ENCODE measurements at places on chromosomes 6 and 20.

- no peak for DNase-seq
These were observed 271.6 kb downstream of the FARS2 start for GRCh38 chr6:5532941-5533340.

GRCh38 chr20:4932061-4932460 is 69.2 kb downstream of the SLC23A2 start:
- no peak for DNase-seq

- no peak for DNase-seq
These were observed 4.4 kb upstream of the PRIM2 start for GRCh38 chr6:57313009-57313408.

DNA sequence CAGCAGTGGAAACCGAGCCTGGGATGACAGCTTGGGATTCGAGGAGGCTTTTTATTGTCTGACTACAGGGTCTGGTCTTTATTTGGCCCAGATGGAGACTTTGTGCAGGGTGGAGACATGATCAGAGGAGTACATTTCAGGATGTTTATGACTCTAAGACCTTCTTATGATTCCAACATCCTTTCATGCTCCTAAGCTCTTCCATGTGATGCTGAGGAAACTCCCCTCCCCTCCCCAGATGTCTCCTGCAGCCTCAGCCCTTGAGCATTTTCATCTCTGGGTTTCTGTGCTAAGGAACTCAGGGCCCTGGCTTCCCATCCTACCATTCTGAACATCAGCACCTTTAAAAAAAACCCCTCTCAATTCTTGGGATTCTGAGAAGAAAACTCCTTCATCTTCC is 186.6 kb downstream of the SOX4 start:
- DNase-seq, result no peak

- no peak for DNase-seq
These were observed 59.7 kb downstream of the PFDN4 start for GRCh38 chr20:54267483-54268003.

DNA sequence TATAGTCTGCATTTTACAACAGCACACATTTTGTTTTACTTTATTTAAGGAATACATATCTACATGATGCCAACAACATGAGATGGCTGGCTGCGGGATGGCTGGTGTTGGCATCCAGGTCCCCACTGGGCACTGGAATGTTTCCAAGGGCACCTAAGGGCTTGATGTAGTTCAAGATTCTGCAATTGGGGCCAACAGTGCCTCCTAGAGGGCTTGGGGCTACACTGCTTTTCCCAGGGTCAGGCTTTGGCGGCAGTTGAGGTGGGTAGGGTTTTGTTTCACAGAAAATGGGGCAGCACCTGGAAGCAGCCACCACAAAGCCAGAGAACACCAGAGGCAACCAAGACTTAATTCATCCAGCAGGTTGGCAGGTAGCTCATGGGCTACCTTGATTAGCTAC is 202.2 kb upstream of the PRND start:
- DNase-seq, result no peak

DNA sequence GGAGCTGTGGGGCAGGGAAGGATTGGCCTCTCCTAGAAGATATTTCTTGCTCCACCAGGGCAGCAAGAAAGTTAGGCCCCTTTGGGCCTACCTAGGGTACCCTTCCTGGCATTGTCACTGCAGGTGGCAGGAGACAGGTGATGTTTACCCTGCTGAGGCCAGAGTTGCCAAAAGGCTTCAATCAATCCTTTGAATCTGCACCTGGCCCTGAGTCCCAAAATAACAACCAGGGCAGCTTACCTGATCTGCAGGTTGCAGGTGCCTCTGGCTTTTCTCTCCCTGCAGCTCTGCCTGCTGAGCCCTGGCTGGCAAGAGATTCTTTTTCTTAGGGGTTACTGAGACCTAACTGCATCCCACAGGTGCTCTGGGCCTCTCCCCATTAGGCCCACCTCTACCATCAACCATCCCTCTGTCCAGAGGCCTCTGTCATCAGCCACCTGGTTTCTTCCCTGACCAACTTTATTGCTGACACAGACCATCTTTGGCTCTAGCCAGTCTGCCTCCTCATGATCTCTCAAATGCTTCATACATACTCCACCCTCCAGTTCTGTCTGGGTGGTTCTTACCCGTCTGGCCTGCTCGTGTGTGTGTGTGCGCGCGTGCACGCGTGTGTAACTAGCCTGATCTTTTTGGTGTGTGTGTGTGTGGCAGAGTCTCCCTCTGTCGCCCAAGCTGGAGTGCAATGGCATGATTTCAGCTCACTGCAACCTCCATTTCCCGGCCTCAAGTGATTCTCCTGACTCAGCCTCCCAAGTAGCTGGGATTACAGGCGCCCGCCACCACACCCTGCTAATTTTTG is 13.7 kb downstream of the BCL2L1 start:
- no peak for DNase-seq

GRCh38 chr6:105713474-105714118 is 310.7 kb upstream of the PREP start:
- no peak for DNase-seq

- DNase-seq, result no peak
These were observed 192.5 kb downstream of the EDN1 start for GRCh38 chr6:12482386-12483375.

GRCh38 chr20:23454816-23455215 is 2.1 kb upstream of the CST11 start:
- no peak for DNase-seq

- no peak for DNase-seq
These were observed 13.9 kb downstream of the ZNF217 start for GRCh38 chr20:53579581-53580375.

GRCh38 chr6:138550346-138550767 is 51.1 kb upstream of the NHSL1 start:
- DNase-seq, result no peak

- no peak for DNase-seq
These were observed 8.7 kb upstream of the SRXN1 start for GRCh38 chr20:661474-662270.

- DNase-seq, result no peak
These were observed 349.2 kb downstream of the MAFB start for GRCh38 chr20:40339661-40340449.

GRCh38 chr20:45426320-45427016 is 10.5 kb downstream of the PIGT start:
- DNase-seq, result no peak

- no peak for DNase-seq
These were observed 16.4 kb upstream of the KIFC1 start for GRCh38 chr6:33375143-33375671.

GRCh38 chr20:10596710-10597121 is 77.1 kb downstream of the JAG1 start:
- no peak for DNase-seq

GRCh38 chr6:105251689-105252088 is 71.9 kb upstream of the POPDC3 start:
- no peak for DNase-seq

DNA sequence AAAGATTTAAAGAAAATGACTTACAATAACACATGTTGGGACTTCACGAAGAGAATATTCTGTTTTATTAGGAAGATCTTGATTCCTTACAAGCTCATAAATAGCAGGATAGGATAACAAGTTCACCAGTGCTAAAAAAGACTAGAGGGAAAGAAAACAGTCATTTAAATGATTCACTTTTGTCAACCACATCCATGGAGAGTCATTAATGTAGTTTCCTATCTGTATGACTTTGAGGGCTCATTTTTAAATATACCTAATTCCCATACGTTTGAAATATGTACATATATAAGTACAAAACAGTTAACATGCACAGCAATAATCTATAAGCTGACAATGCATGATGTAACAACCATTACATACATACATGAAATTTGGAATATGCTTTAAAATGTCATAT is 111.1 kb downstream of the TBC1D32 start:
- no peak for DNase-seq

DNA sequence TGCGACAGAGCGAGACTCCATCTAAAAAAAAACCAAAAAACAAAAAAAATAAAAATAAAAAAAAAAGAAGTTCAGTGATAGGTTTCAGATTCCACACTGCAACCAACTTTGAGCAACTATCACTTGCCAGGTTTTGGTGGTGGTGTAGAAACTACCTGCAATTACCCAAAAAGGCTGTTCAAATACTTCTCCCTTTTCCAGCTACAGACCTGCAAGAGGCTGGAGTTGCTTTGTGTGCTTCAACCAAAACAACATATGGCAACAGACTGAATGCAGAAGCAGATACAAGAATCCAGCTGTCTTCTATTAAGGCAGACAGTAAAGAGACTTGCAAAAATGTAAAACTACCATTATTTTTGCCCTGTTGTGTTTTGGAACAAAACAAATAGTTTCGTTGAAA is 9.3 kb upstream of the BCAS1 start:
- peak; percentile 52 for DNase-seq

DNA sequence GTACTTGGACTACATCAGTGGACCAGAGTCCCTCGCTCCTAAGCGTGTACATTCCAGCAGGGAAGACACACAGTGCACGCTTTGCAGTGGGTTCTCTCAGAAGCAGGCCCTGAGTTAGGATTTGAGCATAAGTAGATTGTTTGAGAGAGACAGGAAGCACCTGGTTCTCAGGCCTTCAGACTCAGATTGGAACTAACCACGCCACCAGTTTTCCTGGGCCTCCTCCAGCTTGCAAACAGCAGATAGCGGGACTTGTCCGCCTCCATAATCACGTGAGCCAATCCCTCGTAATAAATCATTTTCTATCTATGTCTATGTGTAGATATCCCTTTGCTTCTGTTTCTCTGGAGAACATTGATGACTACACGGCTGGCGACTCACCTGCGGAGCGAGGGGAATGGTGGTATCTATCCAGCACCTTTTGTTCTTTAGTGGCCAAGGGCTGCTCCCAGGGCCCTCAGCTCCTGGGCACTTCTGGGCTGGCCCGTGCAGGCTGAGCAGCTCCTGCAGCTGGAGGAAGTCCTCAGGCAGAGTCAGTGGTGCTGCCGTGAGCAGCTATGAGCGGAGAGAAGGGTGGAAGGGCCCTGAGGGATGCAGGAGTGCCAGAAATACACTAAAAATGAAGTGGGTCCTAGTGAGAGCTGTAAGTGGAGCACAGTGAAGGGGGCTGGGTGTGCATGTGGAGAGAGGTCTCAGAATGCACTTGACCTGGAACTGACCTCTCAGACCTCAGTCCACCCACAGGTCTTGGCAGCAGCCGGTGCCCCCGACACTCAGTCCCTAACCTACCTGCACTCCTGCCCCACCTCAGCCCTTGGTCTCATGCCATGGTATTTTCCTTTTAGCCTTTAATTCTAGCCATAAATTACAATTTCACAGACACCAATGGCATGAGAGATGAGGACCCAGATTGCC is 76.9 kb downstream of the STK35 start:
- no peak for DNase-seq

DNA sequence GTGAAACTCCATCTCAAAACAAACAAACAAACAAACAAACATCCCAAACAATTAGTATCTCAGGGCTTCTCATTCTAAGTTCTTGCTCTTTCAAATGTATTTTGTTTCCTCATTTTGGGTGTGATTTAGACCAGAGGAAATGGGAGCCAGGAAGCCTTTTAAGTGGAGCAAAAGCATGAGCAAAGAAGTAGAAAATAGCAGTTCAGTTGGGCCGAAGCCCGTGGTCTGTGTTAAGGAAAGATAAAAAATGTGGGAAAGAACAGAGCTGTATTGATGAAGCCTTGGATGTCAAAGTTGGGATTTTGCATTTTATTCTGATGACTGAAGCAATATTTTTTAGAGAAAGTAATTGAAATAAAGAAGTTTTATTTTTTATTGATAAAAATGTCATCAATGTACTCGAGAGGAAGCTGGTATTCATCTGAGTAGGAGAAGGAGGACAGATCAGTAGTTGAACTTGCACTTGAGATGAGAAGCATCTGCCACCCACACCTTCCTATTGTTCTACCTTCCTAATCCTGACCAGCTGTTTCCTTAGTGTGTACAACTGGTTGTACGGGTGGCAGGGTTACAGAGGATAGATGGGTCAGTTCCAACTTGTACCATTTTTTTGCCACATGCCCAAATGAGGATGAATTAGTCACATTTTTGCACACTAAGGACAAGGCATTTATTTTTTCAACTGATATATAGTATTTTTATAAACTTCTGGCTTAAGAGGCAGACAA is 56.1 kb downstream of the KIAA0408 start:
- DNase-seq, result no peak

- no peak for DNase-seq
These were observed 16.7 kb upstream of the ENTPD6 start for GRCh38 chr20:25178563-25179438.

- DNase-seq, result no peak
These were observed 209.0 kb downstream of the SYNE1 start for GRCh38 chr6:152428126-152428525.

DNA sequence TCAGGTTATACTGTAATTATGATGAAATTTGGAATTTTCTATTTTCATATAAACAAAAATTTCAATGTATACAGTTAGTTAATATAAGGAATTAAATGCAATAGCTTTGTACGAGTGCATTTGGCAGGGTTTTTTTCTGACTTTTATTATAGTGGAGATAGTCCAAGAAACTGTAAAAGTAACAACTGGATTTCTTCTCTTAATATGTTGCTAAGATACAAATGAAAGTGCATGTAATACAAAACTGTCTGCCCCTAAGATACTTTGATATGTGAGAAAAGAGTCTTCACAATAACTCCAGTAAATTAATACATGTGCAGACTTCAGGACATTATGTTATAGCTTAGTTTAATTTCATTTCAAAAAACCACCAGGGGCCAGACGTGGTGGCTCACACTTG is 721.4 kb downstream of the CBLN4 start:
- no peak for DNase-seq

DNA sequence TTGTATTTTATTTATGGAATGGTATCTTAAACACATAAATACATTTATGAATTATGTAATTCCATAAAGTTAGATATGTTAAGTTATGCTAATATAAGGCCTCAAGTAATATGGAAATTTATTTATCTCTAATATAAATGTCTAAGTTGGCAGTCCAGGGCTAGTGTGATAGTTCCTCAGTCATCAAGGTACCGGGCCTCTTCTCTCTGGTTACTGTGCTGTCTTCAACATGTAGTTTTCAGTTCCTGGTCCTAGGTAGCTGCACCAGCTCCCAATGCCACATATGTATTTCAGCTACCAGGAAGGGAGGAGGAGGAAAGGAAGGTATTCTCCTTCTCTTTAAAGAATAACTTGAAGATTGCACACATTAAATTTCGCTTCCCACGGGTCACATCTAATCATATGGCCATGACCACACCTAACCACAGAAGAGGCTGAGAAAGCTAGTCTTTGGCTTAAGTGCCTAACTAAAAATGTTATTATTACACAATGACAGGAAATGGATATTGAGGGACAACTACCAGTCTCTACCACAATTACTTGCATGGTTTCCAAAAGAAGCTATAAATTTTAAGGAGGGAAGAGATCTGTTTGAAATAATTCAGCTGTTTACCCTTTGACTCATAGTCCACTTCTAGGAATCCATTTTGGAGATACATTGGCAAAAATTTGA is 68.6 kb downstream of the BCKDHB start:
- DNase-seq, result no peak

Data from vagina (tissue), 2 donors.